GM18507 (cell line): ENCODE measurements at places on chromosomes 7 and 10.

DNA sequence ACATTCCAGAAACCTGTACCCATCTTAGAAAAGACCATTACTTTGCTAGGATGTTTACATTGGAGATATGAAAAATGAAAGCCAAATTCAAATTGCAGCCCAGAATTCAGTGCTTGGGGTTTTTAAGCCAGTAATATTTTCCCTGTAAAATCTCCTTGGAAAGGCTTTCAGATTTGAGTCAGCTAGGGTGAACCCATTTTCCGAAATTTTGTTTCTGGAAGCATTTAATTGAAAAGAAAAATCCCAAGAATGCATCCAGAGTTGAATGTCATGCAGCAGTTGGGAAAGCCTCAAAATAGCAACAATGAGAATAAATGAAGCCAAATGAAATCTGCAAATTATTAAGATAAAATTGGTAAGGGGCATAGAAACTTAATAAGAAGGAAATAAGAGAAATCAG, 106.4 kb downstream of the BMPER start:
- DNase-seq = no peak

DNA sequence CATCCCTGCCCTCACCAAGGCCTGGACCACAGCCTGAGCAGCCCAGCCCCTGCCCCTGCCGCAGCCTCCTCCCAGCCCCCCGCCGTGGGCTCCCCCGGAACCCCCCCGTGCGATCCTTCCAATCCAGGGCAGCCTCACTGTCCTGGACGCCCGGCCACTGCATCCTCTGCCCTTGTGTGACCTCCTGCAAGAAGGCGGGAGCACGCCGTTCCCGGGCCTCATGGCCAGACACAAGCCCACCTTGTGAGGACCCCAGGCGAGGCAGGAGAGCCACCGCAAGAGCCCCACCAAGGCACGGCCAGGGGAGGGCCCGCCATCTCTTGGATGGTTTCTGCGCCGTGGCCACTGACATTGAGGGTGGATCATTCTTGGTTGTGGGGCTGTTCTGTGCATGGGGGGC, 7.8 kb upstream of the LFNG start:
- DNase-seq = no peak

DNA sequence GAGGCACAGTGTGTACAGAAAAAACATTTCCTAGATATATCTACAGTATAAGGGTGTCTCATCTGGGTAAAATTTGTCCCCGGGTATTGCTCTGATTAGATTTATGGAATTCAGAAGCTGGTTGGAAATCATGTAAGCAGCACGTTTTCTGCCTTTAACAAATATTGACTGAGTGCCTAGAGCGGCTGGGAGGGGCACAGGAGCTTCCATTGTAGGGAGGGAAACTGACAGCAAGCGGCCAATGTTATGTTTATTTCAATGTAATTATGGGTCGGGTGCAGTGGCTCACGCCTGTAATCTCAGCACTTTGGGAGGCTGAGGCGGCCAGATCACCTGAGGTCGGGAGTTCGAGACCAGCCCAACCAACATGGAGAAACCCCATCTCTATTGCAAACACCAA, 4.4 kb upstream of the RFC2 start:
- no peak for DNase-seq

DNA sequence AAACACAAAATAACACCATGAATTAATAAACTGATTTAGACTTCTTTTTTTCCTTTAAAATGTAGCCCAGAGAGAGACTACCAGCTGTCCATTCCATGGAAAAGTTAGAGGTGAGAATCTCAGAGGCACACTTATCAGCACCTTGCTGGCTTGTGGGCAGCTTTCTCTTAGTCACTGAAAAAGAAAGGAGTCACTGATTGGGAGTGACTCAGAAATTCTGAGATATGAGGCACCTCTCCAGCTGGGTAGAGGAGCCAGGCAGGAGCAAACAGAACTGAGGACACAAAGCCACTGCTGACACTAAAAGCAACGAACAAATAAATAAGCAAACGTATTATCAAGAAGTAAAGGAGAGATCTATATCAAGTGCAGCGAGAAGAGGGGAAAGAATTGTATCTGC, 310.6 kb downstream of the PARD3 start:
- no peak for DNase-seq

GRCh38 chr7:107506674-107507339, 37.0 kb downstream of the GPR22 start:
- DNase-seq = no peak

DNA sequence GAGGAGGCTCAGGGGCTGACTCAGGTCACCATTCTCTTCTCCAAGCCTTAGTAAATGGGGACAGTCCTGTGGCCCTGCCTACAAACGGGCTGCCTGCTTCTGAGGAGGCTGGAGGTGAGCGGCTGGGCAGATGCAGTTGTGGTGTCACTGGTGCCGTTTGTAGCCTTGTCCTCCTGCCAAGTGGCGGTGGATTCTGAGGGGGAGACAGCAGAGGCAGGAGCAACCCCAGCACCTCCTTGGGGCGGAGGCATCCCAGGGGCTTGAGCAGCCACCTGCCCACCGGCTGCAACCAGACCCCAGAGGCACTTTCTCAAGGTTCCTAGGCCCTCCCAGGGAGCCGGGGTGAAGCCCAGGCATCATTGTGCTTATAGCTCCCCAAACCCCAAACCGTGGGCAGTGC, 112.5 kb downstream of the ZMIZ1 start:
- DNase-seq = no peak

DNA sequence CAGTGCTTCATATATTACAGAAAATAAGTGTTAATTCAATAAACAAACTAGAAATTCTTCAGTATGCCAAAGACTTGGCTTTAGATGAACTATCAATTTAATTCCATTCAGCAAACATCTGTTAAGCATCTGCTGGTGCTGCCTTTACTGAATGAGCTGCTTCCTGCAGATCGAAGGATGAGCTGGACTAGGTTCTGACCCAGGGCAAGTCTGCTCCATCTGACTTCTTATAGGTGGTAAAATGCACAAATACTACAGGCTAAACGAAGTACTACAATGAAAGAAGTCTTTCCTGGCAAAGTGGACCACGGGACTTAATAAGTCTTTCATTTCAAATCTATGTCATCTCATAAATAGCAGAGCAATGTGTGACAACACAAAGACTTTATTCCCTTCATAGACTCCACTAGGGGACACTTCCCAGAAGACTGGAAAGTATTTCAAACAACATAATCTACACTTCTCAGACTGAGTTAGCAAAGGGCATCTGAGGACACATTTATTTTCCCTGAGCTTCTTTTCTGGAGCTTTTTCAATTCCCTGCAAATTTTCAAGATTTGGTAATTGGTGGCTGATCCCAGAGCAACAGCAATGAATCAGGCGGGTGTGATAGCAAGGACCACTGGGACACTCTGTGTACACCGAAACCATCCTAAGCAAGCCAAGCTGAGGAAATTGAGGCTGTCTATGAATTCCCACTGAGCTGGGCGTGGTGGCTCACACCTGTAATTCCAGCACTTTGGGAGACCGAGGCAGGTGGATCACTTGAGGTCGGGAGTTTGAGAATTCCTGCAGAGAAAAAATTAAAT, 108.9 kb upstream of the FRMD4A start:
- DNase-seq = no peak

DNA sequence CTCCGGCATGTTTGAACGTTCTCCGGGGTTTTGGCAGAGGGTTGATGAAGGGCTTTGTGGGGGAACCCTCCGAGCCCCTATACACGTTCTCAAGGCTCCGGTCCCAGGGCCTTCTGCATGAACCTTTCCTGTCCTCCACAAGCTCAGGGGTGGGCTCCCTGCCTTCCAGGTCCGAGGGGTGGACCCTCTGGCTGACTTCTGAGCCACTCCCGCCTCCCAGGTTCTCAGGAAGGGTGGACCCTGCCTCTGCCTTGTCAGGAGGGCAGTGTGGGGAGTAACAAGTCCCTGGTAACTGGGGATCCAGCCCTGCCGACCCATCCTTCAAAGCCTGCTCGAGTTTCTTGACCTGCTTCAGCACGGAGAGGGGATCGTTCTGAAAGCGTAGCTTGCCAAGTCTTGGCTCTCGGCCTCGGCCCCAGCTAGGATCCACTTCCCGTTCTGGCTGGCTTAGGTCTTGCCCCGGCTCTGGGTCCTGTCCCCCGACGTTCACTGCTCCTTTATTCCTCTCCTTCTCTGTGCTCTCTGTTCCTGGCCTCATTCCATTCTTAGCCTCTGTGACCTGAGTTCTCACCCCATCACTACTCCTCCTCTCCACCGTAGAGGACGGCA, 38.9 kb downstream of the DENND2A start:
- DNase-seq = no peak

DNA sequence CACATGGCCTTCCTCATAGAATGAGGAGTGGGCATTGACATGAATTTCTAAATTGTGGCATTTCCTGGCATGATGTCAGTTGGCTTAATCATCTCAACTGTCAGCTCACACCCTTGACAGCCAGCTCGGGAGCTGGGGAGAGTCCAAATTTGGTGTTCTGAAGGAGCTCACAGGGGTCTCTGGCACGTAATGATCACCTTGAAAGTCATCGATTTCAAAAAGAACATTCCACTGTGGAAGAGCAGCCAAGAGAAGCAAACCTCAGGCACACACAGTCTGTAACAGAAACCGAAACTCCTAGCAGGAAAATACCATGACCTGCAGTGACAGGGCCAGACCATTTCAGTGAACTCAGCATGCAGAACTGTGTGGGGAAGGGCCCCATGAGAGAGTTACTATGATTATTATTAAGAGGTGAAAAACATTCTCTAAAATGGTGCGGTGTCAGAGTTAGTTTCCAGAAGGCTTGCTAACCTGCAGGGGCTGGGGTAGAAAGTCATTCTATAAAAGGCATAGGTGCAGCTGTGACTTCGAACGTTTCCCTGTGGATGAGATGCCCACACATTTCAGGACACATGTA, 26.4 kb upstream of the KLF6 start:
- no peak for DNase-seq

- DNase-seq = no peak
These were observed 38.6 kb upstream of the CNPY1 start for GRCh38 chr7:155584763-155585531.

GRCh38 chr10:82383350-82383749, 508.4 kb downstream of the NRG3 start:
- DNase-seq = no peak

DNA sequence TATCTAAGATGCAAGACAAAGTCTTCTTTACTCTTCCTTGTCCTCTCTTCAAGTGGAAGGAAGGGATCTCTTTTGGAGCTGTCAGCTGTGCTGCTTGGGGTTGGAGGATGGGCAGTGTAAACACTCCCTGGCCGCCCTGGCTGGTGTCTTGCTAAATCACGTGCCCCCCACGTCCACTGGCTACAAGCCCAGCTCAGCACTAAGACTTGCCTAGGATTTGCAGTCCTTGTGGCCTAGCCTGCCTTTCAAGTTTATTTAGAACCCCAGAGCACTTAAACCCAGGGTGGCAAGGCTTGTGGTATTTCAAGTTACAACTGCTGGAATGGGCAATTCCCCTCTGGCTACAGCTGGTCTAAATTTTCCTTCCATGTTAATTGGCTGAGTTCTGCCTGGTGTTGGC, 272.4 kb upstream of the MYO3A start:
- DNase-seq = no peak

DNA sequence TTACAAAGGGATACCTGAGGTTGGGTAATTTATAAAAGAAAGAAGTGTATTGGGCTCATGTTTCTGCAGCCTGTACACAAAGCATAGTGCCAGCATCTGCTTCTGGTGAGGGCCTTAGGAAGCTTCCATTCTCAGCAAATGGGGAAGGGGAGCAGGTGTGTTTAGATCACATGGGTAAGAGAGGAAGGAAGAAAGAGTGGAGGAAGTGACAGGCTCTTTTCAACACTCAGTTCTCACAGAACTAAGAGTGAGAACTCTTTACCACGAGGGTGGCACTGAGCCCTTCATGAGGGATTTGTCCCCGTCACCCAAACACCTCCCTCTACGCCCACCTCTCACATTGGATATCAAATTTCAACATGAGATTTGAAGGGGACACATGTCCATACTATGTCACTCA, 506 bp upstream of the FAM170B start:
- DNase-seq = no peak

DNA sequence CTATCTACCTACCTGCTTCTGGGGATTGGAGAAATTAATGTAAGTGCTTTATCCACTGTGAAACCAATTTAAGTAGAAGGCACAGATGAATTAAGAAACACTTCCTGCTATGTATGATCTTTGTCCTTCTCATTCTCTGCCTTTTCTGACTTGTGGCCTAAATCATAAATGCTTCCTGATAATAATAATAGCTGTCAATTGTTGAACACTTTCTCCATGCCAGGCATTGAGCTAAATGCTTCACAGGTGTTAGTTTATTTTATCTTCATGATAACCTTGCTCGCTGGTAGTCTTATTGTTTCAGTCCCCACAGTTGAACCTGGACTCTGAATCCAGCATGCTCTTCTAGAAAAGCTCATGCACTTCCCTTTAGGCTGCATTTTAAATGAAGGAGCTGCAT, 75.4 kb downstream of the CHN2 start:
- DNase-seq = no peak

GRCh38 chr7:37205451-37205850, 243.2 kb downstream of the ELMO1 start:
- no peak for DNase-seq

GRCh38 chr10:70906031-70906783, 17.8 kb upstream of the PCBD1 start:
- no peak for DNase-seq

DNA sequence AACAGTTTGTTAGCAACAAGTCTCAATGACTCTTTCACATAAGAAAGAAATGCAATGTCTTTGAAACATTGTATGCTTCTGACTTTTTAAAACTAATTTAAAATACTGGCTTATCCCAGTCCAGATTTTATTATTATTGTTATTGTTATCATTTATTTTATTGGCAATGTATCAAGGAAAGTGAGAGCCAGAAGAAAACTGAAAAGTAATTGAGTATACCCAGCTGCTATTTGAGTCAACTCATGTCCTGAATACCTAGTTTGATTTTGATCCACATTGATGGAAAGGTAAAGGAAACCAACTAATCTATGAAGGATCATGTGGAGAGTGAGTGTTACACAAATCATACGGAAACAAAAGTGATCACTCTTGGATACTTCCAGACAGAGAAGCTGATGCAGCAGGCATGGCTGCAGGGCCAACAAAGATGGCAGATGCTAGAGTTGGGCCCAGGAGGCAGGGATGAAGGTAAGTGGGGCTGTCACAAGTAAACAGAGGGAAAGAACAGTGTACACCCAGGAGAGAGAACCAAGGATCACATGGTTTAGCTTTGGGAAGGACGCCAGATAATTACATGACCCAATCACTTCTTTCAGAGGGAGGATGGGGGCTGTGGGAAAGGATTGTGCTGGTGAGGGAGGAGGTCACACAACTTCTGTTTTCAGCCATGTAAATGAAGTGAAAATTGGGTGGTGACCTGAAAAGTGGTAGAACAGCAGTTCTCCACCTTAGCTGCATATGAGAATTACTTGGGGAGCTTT, 179.2 kb upstream of the NAMPT start:
- DNase-seq = no peak

- no peak for DNase-seq
These were observed 69.0 kb downstream of the PRSS58 start for GRCh38 chr7:142188846-142189245.

DNA sequence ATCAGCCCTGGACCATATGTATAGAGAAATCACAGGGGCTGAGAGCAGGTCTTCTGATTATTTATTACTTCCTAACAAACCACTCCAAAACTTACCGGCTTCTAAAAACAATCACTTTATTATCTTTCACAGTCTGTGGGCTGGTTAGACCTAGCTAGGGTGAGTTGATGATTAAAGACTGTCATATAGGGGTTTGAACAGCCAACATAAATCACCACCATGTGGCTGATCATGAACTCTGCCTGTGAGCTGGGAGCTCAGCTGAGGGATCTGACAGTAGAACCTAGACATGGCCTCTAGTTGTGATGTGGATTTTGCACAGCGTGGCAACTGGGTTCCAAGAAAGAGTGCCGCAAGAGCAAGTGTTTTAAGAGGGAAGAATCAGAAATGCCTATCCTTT, 305.4 kb downstream of the CSTF2T start:
- no peak for DNase-seq
